ENCODE measurements at places on chromosomes 2 and 18. TPM values are rescaled to one million over a fixed set of nuclear protein-coding genes. Genes with fewer than 3 reads are reported as not detected.
A peak's percentile ranks its signal among the peaks of the same experiment; 100 is the strongest.

DNA sequence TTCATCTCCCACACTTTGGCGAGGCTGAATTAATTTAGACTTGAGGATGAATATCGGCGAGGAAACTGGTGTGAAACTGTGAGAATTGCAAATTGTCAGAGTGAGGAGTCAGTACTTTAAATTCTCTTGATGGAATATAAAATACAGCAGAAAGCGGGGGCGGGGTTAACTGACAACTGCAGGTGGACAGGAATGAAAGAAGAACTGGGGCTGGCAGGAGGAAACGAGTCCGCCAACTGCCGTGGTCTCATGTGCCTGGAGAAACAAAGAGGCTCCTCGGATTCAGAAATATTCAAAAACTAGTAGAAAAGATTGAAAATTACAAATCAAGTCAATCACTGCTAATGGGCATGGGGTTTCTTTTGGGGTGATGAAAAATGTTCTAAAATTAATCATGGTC, 44.3 kb downstream of the MOGAT1 start:
- DNase-seq, result no peak

Gene ACADL
- polyA plus RNA-seq, result 1.3 TPM

Gene MC4R
- polyA plus RNA-seq, result 0.27 TPM

Gene GLB1L
- 20.9 TPM for polyA plus RNA-seq

DNA sequence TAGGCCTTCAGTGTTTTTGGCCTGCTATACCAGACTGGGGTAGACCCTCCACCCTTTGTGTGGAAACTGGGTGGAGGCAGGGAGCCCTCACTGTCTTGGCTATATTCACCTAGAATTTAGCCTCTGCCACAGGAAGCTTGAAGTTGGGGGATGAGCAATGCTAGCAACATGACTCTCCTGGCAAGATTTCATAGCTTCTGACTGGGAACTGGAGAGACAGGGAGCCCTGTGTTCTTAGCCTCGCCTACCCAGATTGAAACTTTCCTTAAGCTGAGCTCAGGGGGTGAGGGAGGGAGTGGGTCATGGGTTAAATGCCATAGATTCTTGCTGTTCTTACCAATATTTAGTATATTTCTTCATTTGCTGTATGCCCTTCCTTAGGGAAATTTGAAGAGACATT, 46.8 kb upstream of the FAM98A start:
- no peak for DNase-seq

Gene CYP20A1
- polyA plus RNA-seq, result 16.8 TPM

GRCh38 chr2:139694327-139694726, 914.1 kb upstream of the NXPH2 start:
- DNase-seq, result no peak

DNA sequence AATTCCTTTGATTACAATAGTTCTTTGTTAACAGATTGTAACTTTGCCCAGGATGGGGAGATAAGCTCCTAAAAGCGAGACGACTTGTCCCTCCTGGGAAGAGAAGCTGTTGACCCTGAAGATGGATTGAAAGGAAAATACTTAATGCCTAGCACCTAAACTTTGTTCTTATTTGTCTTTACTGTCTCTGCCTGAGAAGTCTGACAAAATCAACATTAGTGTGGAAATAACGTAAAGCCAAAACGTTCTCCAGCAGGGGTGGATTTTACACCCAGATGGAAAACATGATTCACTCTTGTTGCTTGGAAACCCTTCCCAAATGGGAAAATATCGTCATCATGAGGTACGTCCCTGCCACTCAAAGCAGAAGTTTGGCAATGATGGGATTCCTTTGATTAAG, 450.1 kb downstream of the SLC4A3 start:
- no peak for DNase-seq

GRCh38 chr2:142742371-142743214, 134.9 kb upstream of the KYNU start:
- no peak for DNase-seq

Gene GCG
- polyA plus RNA-seq, result 83.8 TPM

DNA sequence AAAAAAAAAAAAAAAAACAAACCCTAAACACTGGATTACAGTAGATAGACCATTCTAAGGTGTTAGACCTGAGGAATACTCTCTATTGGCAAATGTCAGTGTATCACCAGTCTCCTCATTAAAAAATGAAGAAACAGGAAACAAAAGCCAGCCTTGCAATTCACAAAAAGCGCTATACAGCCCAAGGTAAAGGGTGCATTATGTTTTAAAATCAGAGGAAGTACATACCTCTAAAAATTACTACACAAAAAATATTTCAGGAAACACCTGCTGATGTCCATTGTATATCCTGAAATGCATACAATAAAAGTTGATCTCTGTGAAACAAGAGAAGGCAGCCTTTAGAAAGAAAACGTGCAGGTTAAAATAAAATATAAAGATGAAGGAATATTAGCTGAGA, 54.9 kb upstream of the TSPYL6 start:
- DNase-seq, result no peak

DNA sequence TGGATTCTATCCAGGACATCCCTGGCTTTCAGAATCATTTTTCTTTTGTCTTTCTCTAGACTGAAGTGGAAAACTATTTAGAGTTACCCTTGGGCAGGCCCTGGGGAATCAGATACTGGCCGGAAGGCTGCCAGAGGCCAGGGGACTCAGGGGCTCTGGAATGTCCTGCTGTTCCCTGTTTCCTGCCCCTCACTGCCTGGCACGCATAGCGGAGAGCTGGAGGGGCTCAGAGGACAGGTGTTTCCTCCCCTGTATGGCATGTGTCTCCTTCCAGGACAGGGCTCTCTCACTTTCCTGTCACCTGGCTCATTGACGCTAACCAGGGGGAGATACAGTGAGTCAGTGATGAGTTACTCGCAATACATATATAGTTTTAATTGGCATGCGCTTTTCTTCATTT, 38.8 kb downstream of the DYSF start:
- DNase-seq, result no peak

DNA sequence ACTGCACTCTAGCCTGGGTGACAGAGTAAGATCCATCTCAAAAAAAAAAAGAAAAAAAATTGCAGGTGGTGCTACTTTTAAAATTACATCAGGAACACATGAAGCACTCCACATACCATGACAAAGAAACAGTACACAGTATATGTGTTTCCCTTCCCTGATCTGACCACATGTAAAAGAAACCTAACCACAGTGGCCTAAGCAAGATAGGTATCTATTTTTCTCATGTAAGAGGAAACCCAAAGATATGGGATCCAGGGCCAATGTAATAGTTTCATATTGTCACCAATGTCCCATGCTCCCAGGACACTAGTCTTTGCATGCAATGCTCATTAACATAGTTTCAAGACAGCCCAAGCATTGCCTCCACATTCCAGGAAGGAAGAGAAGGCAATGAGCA, 99.9 kb downstream of the DYM start:
- DNase-seq, result no peak

Gene AQP12B
- polyA plus RNA-seq, result 10.6 TPM

- no peak for DNase-seq
These were observed 165.7 kb upstream of the FN1 start for GRCh38 chr2:215601526-215601925.

DNA sequence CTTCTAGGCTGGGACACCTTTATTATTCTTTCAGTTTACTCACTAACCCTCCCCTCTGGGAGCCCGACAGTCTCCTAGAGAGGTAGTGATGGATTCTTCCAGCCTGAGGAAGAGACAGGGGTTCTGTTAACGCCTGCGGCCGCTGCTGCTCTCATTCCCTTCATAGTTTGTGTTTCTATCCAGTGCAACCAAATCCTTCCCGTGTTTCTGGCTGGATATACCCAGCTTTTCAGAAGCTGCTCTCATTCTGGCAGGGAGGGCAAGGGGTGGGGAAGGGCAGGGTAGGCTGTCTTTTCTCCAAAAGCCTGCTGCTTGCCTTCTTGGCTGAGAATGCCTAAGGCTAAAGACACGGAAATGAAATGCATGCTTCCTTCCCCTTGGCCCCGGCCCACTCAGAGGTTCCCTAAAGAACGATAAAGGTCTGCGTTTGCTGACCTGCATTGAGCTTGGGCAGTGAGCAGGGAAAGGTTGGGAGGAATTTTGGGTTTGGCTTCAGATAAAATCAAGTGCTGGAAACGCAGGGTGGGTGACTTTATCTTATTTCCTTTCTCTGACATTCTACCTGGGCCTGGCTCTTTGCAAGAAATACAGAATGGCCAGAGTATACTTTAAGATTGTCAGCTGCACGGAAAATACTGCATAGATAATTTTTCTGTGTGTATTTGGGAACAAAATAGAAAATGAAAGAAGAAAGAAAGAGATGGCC, 390.9 kb downstream of the NBAS start:
- no peak for DNase-seq

GRCh38 chr18:9468998-9469397, 6.3 kb upstream of the RALBP1 start:
- DNase-seq, result no peak

GRCh38 chr18:32284284-32284683, 94.4 kb downstream of the MEP1B start:
- no peak for DNase-seq

DNA sequence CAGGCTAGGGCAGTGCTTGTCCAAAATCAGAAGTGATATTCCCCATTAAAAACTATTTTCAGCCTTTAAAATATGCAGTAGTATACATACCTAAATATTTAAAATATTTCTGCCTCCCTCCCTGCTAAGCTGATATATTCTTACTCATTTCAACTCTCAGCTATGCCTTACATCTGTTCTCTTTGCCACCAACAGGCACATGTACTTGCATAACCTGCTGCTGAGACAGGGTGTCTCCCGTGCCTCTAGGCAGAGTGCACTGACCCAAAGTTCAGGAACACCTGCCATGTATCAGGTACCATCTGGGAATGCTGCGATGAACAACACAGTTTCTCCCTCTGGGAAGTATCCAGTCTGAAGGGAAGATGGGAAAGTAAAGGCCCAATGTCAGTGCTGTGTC, 91.7 kb downstream of the STK39 start:
- DNase-seq, result no peak

Gene ZNF24
- 48.7 TPM for polyA plus RNA-seq

Gene SPATA3
- polyA plus RNA-seq, result not detected

- DNase-seq, result no peak
These were observed 430.2 kb downstream of the SETBP1 start for GRCh38 chr18:45110577-45111501.

- no peak for DNase-seq
These were observed 1346.2 kb downstream of the SUCLG1 start for GRCh38 chr2:83112858-83113257.

DNA sequence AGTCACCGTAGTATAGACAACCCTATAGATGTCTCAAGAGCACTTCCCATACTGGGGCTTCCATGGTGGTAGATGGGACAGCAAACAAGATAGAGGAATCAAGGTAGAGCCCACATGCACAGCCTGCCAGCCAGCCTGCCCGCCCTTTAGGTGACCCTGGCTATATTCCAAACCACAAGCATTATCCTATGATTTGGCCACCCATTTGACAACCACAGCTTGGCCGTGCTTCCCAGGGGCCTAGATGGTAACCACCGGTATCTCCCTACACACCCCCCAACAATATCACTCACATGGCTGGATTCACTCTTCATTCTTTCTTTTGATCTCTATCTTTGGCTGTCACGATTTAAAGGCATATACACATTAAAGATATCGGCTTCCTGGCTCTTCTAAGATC, 85.3 kb downstream of the CDK15 start:
- no peak for DNase-seq

Gene DTNA
- polyA plus RNA-seq, result 12.3 TPM

DNA sequence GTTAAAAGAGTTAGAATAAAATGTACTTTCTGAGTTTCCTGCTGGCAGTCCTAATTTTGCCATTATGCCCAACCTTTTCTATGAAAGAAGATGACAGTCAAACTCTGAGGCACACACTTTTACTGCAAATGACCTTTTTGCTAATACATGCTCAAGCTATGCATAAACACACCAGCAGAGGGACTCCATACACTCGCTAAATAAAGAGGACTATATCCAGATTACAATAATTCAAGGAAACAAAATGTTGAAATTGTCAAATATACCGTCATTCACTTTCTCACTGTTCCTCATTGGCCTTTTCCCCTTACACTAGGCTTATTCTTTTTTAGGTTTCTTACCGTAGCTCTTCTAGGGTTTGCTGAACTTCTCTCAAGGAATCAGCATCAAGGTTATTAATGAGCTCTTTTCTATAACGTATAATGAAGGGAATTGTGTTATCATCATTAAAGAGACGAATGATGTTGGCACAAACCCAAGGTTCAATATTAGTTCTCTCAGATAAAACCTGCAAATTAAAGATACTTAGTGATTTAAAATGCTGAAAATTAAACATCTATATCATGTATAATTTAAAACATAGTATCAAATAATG, 25.7 kb downstream of the SRBD1 start:
- DNase-seq, result peak; percentile 23

DNA sequence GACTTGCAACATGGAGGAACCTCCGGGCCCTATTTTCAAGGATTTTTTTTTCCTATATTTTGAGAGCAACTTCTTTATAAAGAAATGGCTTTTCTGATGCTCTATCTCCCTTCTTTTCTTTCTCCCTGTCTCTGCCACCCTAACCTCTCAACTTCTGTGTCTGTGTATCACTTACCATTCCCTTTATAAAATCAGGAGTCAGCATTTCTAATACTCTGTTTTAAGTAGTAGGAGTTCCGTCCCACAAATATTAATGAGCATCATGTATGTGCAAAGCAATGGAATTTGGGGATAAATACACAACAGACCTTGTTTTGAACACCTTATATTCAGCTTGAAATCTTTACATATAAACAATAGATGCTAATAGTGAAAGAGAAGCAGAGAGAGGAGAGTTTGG, 268.0 kb downstream of the DCC start:
- no peak for DNase-seq

Gene GPR55
- 0.63 TPM for polyA plus RNA-seq

- DNase-seq, result no peak
These were observed 42.7 kb downstream of the CYP26B1 start for GRCh38 chr2:72104821-72105588.

Gene FSHR
- not detected for polyA plus RNA-seq

DNA sequence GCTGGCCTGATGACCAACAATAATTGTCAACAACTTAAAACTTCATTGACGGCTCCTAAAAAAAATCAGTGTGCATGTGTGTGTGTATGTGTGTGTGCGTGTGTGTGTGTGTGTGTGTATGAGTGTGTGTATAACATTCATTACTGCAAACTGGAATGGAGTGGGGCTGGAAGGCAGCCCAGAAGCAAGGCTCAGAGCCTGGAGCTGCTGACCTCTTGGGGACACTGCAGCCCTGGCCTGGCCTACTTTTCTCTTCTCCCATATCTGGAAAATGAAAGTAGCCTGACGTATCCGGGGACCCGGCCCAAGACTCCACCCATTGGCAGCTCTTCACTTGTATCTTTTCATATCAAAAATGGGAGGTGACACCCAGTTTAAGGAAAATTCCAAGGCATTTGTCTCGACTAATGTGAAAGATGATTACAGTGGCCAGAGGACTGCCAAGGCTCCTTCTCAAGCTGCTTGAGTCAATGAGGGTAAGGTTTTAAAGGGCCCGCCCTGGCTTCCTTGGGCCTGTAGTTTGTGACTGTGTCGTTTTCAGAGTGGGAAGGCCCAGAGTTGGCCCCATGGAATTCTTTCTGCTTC, 72.4 kb upstream of the IL1R1 start:
- peak; percentile 66 for DNase-seq

- peak; percentile 1 for DNase-seq
These were observed 31.4 kb downstream of the IL18R1 start for GRCh38 chr2:102386867-102387541.
